ENCODE measurements at places on chromosomes 1 and 21. TPM values are rescaled to one million over a fixed set of nuclear protein-coding genes. Genes with fewer than 3 reads are reported as not detected.

DNA sequence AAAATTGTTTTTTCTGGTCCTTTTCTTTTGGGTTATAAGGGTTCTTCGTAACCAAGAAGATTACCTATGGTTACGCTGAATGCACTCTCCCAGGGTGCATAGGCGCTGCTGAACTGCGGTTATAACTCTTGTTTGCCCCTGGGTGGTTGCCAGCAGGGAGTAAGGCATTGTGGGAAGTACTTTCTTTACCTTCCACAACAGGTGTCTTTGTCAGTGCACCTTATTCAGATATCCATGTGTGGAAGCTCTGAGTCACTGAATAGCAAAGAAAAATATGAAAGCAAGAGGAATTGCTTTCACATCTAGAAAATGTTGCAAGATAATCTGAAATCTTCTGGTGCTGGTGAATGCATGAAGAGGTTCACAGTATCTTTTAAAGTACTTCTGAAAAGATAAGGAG, 124.4 kb upstream of the CACYBP start:
- no peak overlapping the region for H3K27ac ChIP-seq
- no peak for DNase-seq
- H3K4me3 ChIP-seq = no peak overlapping the region
- H3K36me3 ChIP-seq = no peaks in the 10 kb centered on the region
- H3K27me3 ChIP-seq = no peaks in the 10 kb centered on the region
- H3K4me1 ChIP-seq = peaks cover 6% of the 10 kb centered on the region

DNA sequence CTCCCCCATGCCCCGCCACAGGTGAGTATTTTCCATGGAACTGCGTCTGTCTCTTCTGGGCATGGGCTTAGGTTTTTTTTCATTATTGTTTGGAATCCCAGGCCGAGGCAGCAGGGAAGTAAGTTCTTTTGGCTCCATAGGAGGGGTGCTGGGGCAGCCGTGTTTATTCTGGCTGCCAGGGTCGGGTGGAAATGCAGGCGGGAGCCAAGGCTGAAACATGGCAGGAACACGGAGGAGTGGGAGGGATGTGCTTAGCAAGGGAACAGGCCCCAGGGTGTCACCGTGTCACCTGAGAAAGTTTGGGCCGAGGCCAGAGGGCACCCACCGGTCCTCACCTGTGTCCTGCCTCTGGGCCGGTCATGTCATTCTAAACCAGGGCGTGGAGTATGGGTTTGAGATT, 4.5 kb upstream of the DHRS3 start:
- no peak for DNase-seq
- H3K27ac ChIP-seq = peak overlapping the region; percentile 99
- no peaks in the 10 kb centered on the region for H3K27me3 ChIP-seq

DNA sequence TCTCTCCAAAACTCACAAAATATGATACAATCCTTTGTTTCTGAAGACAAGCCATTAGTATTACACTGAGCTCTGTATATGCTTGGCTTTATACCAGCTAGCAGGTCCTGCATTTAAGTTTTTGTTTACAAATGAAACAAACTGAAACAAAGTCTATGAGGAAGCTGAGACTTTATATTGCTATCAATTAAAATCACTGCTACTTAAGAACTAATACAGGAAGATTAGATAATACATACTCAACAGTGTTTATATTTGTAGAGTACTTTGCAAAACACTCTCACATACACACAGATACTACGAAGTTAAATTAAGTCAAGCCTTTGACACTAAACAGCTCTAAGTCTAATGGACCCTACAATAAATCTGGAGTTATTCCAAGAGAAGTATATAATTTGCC, 247.4 kb downstream of the CRB1 start:
- H3K27ac ChIP-seq = no peak overlapping the region
- no peak for DNase-seq
- no peak overlapping the region for H3K4me3 ChIP-seq
- H3K4me1 ChIP-seq = no peaks in the 10 kb centered on the region
- no peaks in the 10 kb centered on the region for H3K27me3 ChIP-seq
- H3K36me3 ChIP-seq = no peaks in the 10 kb centered on the region

DNA sequence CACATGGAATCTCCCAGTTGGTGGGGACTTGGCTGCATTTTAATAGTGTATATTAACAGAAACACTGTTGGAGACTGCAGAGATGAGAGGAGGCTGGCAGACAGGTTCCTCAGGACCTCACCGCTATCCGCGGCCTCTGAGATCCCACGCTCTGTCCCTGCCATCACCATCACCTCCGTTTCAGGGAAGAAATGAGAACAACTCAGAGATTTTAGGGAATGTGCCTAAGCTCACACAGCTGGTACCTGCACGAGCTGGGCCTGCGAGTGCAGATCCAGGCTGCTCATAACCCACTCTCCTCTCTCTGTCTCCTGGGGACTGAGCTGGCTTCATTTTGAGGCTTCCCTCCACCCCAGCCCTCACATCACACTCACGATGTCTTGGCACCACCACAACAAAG, 62.0 kb downstream of the UMODL1 start:
- H3K36me3 ChIP-seq = no peaks in the 10 kb centered on the region
- H3K4me3 ChIP-seq = no peak overlapping the region
- H3K27ac ChIP-seq = no peak overlapping the region
- H3K27me3 ChIP-seq = no peaks in the 10 kb centered on the region

GRCh38 chr1:27906759-27907158, 28.0 kb upstream of the SMPDL3B start:
- no peaks in the 10 kb centered on the region for H3K4me1 ChIP-seq
- DNase-seq = no peak
- H3K27ac ChIP-seq = no peak overlapping the region
- H3K36me3 ChIP-seq = peaks cover 18% of the 10 kb centered on the region
- no peaks in the 10 kb centered on the region for H3K27me3 ChIP-seq

DNA sequence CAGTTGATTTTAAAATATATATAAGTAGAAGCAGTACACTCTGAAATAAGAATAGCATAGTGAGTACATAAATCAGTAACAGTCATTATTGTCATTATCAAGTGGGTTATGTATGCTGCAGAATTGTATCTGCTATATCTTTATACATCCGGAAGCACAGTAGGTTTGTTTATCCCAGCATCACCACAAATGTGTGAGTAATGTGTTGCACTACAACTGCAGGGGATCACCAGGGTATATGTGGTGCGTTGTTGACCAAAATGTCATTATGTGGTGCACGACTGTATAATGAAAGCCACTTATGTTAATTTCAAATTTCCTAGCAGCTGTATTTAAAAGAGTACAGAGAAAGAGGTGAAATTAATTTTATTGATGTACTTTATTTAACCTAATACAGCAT, 87.7 kb upstream of the GADD45A start:
- DNase-seq = no peak
- no peaks in the 10 kb centered on the region for H3K27me3 ChIP-seq
- H3K27ac ChIP-seq = no peak overlapping the region
- H3K4me3 ChIP-seq = no peak overlapping the region

The UFC1 gene
- 49.0 TPM for total RNA-seq
